ENCODE measurements at places on chromosomes 1 and 21. TPM values are rescaled to one million over a fixed set of nuclear protein-coding genes. Genes with fewer than 3 reads are reported as not detected.

Gene DFFA
- total RNA-seq, result 32.7 TPM

Gene GPR157
- total RNA-seq, result 1.9 TPM

Gene FAM72A
- total RNA-seq, result 6.2 TPM

Gene FAAH
- total RNA-seq, result not detected

Gene ZNF695
- 5.8 TPM for total RNA-seq

Gene KRTAP12-2
- not detected for total RNA-seq

Gene LCE2C
- total RNA-seq, result not detected

Gene PTPRC
- total RNA-seq, result 0.23 TPM

Gene RXRG
- not detected for total RNA-seq

GRCh38 chr21:43278359-43278758 is 109.6 kb downstream of the CRYAA start:
- DNase-seq, result no peak

DNA sequence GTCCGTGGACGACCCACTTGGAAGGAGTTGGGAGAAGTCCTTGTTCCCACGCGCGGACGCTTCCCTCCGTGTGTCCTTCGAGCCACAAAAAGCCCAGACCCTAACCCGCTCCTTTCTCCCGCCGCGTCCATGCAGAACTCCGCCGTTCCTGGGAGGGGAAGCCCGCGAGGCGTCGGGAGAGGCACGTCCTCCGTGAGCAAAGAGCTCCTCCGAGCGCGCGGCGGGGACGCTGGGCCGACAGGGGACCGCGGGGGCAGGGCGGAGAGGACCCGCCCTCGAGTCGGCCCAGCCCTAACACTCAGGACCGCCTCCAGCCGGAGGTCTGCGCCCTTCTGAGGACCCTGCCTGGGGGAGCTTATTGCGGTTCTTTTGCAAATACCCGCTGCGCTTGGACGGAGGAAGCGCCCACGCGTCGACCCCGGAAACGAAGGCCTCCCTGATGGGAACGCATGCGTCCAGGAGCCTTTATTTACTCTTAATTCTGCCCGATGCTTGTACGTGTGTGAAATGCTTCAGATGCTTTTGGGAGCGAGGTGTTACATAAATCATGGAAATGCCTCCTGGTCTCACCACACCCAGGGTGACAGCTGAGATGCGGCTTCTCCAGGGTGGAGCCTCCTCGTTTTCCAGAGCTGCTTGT is 32.4 kb downstream of the PRMT2 start:
- peak; percentile 70 for DNase-seq

DNA sequence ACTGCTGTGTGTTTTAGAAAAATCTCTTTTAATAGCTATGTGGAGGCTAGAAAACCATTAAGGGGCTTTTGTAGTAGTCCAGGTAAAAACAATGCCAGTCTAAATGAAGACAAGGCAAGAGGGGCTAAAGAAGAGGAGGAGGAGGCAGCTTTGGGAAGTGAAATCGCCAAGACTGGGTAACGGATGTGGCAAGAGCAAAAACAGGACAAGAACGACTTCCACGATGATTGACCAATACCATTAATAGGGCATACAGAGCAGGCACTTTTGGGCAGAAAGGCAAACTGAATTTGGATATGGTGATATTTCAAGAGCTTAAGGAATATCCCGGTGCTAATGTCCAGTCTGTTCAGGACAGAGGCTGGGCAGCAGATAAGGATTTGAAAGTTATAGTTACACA is 22.0 kb downstream of the COA6 start:
- DNase-seq, result no peak

- peak; percentile 56 for DNase-seq
Observed at GRCh38 chr1:180243517-180244221, 13.6 kb downstream of the LHX4 start.

DNA sequence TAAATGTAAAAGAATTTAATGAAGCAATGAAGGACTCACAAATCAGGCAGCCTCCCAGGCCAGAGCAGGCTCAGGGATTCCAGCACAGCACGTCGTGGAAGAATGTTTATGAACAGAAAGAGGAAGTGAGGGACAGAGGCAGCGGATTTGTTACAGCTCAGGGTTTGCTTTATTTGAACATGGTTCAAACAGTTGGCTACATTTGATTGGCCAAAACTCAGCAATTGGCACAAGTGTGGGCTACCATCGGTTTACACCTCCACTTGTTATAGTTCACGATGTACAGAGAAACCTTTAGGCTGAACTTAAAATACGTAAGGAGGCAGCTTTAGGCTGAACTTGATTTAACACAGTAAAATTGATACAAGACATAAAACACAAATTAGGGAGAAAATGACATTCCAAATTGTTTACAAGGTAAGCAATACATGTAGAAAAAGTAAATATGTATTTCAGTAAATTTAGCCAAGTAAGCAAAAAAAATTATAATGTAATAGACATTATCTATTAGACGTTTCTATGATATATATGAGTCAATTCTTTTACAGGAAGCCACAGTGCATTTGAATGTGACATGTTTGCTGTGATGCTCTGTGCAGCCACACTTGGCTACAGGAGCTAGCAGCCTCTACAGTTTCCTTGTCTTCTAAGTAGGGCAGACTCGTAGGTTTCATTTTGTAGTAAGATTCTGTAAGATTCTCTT is 126.5 kb downstream of the ADSS2 start:
- peak; percentile 24 for DNase-seq

GRCh38 chr1:179754041-179754624 is 11.0 kb downstream of the FAM163A start:
- DNase-seq, result peak; percentile 29

- no peak for DNase-seq
Observed at GRCh38 chr1:184218458-184219075, 167.0 kb downstream of the TSEN15 start.

GRCh38 chr1:193111641-193112090 is 6.5 kb upstream of the GLRX2 start:
- peak; percentile 81 for DNase-seq

- DNase-seq, result peak; percentile 45
Observed at GRCh38 chr1:56098946-56099345, 480.4 kb downstream of the PLPP3 start.

DNA sequence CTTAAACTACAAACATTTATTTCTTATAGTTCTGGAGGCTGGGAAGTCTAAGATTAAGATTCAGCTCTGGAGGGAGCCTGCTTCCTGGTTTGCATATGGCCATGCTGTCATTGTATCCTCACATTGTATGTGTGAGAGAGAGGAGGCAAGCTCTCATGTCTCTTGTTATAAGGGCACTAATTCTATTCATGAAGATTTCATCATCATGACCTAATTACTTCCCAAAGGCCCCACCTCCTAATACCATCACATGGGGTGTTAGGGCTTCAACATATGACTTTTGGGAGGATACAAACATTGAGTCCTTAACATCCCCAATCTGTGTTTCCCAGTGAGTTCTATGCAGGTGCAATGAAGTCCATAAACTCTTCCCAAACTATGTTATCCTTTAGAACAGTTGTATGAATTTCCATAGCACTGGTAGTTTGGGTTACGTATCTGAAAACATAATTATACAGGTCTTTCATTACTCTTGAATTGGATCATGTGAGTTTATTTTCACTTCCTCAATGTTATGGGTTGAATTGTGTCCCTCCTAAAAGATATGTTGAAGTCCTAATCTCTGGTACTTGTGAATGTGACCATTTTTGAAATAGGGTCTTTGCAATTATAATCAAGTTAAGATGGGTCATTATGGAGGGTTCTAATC is 124.2 kb downstream of the RUNX1 start:
- no peak for DNase-seq

DNA sequence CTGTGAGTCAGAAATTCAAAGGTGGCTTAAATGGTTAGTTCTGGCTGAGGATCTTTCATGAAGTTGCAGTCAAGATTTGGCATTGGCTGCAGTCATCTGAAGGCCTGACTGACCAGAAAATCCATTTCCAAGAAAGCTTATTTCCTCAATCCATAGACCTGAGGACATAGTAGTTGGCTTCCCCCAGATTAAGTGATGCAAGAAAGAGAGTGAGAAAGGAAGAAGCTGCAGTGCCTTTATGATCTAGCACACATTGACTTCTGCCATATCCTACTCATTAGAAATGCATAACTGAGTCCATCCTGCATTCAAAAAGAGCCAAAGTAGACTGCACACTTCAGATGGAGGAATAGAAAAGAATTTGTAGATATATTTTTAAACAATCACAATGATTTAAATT is 222.6 kb downstream of the COL24A1 start:
- DNase-seq, result no peak

DNA sequence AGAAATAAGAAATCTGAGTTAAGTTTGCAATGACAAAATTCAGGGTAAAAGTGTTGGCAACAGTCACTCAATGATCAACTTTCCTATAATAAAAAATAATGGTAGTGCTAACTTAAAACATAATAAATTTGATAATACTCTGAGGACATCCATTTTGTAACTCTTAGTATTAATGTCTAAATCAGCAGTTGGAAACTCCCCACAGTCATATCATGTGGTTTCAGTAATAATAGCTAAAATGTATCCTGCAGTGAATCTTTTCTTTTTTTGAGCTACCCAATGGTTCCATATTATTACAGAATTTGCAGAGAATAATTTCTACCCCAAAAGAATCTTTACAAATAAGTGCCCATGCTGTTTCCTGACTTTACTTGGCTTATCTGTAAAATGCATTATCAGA is 286.7 kb downstream of the PTPRC start:
- DNase-seq, result no peak

- DNase-seq, result no peak
Observed at GRCh38 chr1:23694371-23694770, 2.8 kb downstream of the RPL11 start.

- no peak for DNase-seq
Observed at GRCh38 chr1:15810073-15810472, 2.6 kb upstream of the UQCRHL start.

- no peak for DNase-seq
Observed at GRCh38 chr1:230333590-230334446, 92.3 kb downstream of the PGBD5 start.

- no peak for DNase-seq
Observed at GRCh38 chr1:227003165-227003564, 63.1 kb downstream of the COQ8A start.

- DNase-seq, result no peak
Observed at GRCh38 chr1:232834066-232834465, 28.9 kb downstream of the MAP10 start.

- no peak for DNase-seq
Observed at GRCh38 chr1:177183836-177184235, 13.1 kb downstream of the BRINP2 start.

GRCh38 chr1:60427701-60428100 is 354.1 kb upstream of the C1orf87 start:
- DNase-seq, result peak; percentile 26

- peak; percentile 58 for DNase-seq
Observed at GRCh38 chr1:78408810-78409209, 82.0 kb upstream of the PTGFR start.

- no peak for DNase-seq
Observed at GRCh38 chr1:161357073-161357472, 10.6 kb downstream of the CFAP126 start.

DNA sequence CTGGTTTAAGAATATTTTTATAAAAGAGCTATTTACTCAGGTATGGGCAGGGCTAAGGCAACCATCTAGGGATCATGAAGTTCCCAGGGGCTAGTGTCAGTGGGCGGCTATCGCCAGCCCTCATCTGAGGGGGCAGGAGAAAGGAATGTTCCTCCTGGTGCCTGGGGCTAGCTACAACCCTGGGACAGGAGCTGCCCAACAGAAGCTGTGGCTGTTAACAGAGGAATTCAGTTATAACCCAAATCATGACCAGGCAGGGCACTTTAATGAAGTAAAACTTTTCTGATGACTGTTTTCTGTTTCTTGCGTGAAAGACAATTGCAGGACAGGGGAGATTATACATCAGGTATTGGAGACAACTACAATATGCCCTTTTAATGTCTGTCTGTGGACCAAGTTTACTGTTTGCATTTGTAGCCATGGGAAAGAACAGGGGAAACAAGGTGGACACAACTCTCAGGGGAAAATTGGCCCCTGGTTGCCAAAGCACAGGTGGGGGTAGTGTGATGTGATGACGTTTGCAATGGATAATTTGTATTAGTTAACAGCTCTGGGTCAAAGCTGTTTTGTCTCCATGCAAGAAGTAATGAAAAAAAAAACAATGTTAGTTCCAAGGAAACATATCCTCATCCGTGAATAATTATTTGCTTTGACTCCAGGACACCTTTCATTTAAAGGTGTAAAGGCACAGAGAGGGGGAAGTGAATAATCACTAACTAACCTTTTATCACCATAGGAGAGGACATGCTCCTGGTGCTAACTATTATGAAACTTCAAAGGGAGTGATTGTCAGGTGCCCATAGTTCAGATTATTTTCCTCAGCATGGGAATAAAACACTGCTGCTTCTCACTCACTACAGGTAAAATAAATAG is 105.2 kb downstream of the TSEN15 start:
- DNase-seq, result no peak

GRCh38 chr1:206419783-206420182 is 50.5 kb upstream of the IKBKE start:
- DNase-seq, result no peak

GRCh38 chr1:109733236-109733870 is 7.5 kb downstream of the GSTM3 start:
- no peak for DNase-seq

DNA sequence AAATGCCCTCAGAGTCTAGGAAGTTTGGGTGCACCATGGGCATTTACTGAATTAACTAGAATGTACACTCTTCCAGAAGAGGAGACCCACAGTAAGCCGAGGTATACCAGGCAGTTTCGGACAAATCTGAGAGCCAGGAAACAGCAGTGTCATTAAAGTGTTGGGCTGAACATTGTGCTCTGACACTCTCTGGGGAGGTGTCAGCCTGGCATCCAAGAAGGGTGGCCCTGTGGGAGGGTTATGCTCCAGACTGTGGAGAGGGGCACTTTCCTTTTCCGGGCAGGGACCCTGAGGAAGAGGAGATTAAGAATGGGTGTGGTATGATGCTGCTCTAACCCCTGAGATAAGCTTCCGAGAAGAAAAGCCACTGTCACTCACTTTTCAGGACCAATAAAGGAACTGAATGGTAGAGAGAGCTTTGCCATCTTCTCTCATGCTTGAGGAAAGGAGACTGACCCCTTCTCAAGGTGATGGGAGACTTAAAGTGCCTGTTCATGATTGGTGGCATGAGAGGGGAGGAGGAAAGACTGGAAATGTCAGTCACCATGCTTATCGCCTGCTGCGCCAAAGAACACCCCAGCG is 98.2 kb downstream of the UCK2 start:
- DNase-seq, result no peak

DNA sequence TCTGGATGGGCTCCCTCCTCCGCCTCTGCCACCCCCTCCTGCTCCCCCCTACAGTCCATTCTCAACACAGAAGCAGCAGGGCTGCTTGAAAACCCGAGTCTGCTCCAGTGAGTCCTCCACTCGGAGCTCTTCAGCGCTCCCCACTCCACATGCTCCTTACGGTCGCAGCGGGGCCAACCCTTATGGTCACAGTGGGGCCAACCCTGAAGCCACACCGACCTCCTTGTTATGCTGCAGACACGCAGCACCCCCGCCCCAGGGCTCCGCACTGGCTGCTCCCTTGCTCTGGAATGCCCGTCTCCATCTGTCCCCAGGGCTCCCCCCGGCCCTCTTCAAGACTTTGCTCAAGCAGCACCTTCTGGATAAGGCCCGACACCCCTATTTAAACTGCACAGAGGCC is 22.6 kb downstream of the GPR157 start:
- DNase-seq, result no peak

GRCh38 chr1:220841293-220841692 is 38.0 kb upstream of the HLX start:
- DNase-seq, result no peak

GRCh38 chr1:78038491-78038939 is 7.3 kb upstream of the GIPC2 start:
- DNase-seq, result peak; percentile 69

GRCh38 chr1:243849421-243850201 is 432 bp downstream of the AKT3 start:
- DNase-seq, result no peak

Measured in LHCN-M2 (cell line).